ENCODE measurements at places on chromosomes 1 and 21. TPM values are rescaled to one million over a fixed set of nuclear protein-coding genes. Genes with fewer than 3 reads are reported as not detected.

Gene ZNF669
- total RNA-seq: 18.3 TPM

Gene CYP4A22
- total RNA-seq: not detected

Gene FCER1G
- not detected for total RNA-seq

Gene SLX9
- 27.4 TPM for total RNA-seq

Gene CDC14A
- 15.5 TPM for total RNA-seq

Gene IGFN1
- total RNA-seq: 0.03 TPM

Gene AMPD1
- not detected for total RNA-seq

Gene MFSD2A
- 13.7 TPM for total RNA-seq

Gene RAB3B
- 0.20 TPM for total RNA-seq

Gene PLEKHN1
- total RNA-seq: 2.4 TPM

Gene PLA2G4A
- 10.6 TPM for total RNA-seq

DNA sequence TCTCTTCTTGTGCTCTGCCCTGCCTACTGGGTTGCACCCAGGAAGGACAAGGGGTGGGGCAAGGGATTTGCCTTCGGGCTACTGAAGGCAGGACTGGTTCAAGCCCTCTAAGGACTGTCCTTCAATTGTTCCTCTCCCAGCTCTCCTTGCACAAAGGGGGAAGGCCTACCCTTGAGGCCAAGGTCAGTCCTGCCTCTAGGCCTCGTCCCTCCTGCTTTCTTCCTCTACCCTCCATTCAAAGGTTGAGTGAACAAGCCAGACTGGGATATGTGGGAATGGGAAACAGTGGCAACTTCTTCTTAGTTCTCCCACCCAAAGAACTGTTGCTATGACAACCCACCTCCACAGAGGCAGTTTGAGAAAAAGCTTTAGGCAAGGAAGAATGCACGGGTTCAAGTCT, 2.7 kb downstream of the LURAP1 start:
- DNase-seq: no peak

GRCh38 chr1:41411229-41411628, 50.0 kb downstream of the FOXO6 start:
- DNase-seq: no peak

DNA sequence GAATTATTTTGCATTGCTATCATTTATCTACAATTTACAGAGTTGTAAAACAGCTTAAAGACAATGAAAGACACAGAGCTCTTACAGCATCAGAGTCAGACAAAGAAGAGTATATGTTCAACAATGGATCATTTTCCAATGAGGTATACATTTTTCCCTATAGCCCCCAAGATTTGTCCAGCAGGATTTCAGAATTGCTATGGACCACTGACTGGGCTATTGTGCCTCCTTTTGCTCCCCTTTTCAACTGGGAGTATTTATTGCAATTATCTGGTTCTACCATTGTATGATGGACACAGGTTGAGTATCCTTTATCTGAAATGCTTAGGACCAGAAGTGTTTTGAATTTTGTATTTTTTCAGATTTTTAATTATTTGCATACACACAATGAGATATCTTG, 62.5 kb upstream of the DNAH14 start:
- DNase-seq: no peak

- no peak for DNase-seq
Measured at GRCh38 chr1:209797978-209798639, 7.8 kb downstream of the IRF6 start.

DNA sequence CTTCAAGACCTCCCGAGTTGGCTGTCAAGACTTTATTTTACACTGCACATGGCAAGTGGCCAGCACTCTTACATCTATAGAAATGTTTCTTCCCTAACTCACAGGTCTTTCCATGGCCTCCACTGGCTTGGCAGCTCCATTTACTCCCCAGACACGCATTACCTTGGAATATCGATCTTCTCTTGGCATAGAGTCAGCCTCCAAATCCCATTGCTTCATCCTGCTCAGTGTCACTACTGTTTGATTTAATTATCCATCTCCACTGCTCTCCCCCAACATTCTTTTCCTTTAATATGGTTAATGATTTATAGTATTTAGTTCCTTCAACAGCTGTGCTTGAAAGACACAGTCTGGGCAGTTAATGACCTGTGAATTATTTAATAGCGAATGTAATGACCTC, 241.2 kb upstream of the MAP1LC3C start:
- peak; percentile 96 for DNase-seq

DNA sequence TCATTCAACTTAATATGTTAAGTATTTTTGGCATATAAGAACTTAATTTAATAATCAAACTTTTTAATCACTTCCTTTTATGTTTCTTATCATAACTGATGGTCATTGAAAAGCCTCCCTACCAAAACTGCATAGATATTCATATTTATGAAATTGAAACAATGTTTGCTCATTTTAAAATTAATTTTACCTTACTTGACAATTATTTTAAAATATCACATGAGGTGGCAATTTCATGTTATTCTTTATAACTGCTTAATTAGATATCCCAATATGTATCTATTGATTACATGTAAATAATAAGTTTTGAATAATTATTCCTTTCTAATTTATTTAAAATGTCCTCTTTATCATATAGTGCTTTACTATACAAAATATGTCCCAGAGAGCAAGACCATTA, 266.1 kb upstream of the NRIP1 start:
- DNase-seq: no peak

- no peak for DNase-seq
Measured at GRCh38 chr1:29289493-29289892, 53.2 kb downstream of the PTPRU start.

- no peak for DNase-seq
Measured at GRCh38 chr1:43058545-43059360, 100.1 kb upstream of the SLC2A1 start.

- no peak for DNase-seq
Measured at GRCh38 chr1:206663362-206663761, 21.3 kb upstream of the MAPKAPK2 start.

DNA sequence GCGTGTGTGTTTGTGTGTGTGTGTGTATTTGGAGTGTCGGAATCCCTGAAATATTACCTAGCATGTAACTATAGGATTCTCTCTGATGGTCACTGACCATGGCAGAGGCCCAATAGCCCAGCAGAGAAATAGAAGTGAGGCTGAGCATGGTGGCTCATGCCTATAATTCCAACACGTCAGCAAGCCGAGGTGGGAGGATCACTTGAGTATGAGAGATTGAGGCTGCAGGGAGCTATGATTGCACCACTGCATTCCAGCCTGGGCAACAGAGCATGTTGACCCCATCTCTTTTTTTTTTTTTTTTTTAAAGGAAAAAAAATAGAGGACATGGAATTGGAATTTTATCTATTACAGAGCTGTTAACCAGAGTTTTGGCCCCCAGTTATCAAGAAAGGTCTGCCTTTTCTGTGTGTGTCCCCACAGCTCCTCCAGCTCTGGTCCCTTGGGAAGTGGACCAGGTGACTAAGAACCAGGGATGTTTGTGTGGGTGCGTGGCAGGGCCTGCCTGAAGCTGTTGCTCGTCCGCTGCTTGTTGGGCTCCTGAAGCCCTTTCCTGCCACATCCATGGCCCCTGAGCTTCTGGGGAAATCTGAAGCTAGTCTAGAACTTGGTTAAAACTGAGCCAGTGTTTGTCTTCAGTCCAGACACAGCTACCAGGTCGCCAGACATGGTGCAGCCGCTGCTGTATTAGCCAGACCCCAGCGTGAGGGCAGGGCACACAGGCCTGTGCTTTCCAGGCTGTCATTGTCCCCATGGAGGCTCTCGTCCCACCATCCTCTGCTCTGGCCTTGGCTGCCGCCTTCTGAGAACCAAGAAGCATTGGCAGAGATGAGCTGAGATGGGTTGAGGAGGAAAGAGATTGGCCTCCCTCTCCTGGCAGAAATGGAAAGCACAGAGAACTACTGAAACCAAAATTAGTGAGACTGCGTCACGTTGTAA, 25.5 kb downstream of the CAPN9 start:
- peak; percentile 81 for DNase-seq

- DNase-seq: no peak
Measured at GRCh38 chr1:118933051-118933781, 54.9 kb downstream of the TBX15 start.

DNA sequence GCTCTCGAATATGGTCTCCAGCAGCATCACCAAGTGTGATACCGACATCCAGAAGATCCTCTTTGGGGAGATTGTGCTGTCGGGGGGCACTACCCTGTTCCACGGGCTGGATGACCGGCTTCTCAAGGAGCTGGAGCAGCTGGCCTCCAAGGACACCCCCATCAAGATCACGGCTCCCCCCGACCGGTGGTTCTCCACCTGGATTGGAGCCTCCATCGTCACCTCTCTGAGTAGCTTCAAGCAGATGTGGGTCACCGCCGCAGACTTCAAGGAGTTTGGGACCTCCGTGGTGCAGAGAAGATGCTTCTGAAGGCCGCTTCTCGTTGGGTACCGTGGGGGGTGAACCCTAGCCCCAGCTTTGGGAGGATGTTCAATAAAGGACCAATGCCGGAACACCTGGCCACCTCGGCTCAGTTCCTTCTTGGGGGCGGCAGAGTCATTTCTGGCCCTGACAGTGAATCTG, 1.3 kb downstream of the ACTRT2 start:
- no peak for DNase-seq

GRCh38 chr1:93200086-93200620, 19.6 kb downstream of the CCDC18 start:
- DNase-seq: no peak

DNA sequence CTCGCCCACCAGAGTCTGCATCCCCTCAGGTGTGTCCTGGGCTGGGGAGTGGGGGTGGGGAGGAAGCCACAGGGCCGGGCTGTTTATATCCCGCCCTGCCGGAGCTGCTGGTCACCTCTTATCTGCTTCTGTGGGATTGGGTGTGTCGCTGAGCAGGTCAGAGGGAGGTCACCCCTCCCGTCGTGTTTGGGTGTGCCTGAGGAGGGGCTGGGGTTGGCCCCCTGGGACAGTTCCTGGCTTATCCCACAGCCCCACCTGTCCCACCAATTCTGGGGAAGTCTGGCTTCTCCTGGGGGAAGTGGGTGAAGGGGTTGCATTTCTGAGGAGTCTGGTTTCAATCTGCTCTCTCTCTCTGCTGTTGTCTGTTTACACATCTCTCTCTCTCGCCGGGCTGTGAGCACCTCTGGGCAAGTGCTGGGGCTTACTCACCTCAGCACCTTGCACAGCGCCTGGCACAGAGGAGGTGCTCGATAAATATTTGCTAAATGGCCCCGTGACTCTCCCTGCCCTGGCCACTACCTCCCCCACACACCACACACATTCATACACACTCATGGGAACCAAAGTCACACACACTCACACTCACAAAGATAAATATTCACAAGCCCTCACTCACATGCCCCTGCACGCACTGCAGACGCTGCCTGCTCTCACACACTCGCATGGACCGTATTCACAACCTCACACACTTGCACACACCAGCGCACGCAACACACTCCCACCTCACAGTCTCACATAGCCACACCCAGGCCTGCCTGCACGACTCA, 8.3 kb downstream of the ELF3 start:
- peak; percentile 93 for DNase-seq

GRCh38 chr1:17874231-17874630, 119.1 kb downstream of the ACTL8 start:
- DNase-seq: no peak

DNA sequence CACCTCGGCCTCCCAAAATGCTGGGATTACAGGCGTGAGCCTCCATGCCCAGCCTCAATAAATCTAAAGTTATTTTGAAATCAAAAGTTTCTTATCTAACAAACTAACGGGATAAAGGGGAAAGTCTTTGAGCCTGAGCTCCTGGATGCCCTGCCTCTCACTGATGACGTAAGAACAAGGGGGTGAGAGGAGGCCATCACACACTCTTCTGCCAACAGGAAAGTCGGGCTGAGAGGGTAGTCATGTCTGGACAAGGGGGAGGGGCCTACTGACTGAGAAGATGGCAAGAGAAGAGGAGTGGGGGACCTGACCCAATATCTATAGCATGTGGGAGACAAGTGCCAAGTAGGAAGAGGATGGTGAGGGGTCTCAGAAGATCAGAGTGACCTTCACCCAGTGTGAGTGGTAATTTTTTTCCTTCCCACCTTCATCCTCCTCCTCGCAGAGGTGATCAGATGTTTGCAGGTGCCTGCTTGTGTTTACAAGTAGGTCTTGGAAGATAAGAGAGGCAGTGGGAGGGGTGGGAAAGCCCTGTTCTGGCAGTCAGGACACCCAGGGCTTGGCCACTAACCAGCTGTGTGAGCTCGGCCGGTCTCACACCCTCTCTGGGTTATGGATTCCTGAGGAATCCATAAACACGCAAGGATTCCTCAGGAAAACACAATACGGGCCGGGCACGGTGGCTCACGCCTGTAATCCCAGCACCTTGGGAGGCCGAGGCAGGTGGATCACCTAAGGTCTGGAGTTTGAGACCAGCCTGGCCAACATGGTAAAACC, 9.6 kb downstream of the UQCRHL start:
- DNase-seq: no peak

DNA sequence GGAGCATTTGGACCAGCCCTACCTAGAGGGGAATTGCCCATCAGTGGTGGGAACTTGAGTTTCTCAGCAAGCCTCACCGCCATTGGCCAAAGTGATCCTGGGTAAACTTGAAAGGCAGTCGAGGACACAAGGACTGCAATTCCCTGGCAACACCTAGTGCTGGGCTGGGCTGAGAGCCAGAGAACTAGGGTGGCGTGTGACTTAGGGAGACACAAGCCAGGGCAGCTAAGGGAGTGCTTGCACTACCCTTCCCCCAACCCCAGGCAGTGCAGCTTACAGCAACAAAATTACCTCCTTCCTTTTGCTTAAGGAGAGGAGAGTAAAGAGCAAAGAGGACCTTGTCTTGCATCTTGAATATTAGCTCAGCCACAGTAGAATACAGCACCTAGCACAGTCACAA, 176.9 kb upstream of the PRMT6 start:
- DNase-seq: peak; percentile 35

GRCh38 chr1:209384710-209385550, 198.6 kb upstream of the CAMK1G start:
- DNase-seq: no peak

- DNase-seq: no peak
Measured at GRCh38 chr1:184056921-184057555, 5.5 kb downstream of the TSEN15 start.

DNA sequence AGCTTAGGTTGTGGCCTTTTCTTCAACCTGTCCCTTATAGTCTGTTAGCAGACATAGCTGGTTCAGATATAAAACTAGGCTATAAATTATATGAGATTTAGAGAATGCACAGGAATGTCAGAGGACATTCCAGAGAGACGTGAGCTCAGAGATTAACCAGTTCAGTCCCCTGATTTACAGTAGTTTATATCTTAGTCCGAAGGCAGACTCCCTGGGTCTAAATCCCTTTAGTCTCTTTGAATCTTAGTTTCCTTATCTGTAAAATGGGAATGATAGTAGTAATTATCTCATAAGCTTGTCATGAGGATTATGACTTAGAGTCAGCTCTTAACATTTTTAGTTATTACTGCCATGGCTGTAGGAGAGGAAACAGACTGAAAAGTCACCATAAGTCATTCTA, 45.5 kb upstream of the PLXNA2 start:
- DNase-seq: no peak

DNA sequence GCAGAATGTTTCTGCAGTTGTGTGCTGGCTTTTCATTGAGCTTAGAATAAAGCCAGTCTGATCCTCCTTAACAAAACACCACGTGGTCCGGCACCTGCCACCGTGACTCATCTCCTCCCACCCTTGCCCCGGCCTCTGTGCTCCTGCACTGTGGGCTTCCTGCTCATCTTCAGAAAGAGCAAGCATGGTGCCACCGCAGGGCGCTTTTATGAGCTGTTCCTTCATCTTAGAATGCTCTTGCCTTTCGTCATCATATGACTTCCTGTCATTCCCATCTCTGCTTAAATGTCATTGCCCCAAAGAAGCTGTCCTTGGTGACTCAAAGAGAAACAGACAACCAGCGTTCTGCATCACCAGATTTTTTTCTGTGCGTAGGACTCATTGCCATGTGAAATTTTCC, 117.8 kb downstream of the HHAT start:
- no peak for DNase-seq
